ENCODE measurements at places on chromosomes 7 and 10.

DNA sequence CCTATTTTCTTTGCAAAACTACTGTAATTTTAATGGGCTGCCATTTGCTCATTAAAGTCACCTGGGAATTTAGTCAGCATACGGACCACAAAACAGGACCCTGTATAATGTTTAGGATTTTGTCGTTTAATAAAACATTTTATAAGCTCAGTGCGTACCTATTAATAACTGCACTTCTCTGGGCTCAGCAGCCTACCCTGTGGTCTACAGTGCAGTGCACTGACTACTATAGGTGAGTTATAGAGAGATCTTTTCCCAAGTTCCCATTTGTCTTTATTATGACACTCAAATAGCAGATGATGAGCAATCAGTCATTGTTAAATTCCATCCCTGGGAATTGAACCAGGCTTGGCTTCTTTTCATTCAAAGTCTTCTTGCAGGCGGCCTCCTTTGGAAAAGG lies 433.4 kb upstream of the NFE2L3 start:
- no peak overlapping the region for H3K4me3 ChIP-seq
- no peaks in the 10 kb centered on the region for H3K36me3 ChIP-seq
- no peak overlapping the region for H3K27ac ChIP-seq
- no peaks in the 10 kb centered on the region for H3K4me1 ChIP-seq
- peaks cover 2% of the 10 kb centered on the region for H3K27me3 ChIP-seq
- DNase-seq = no peak

GRCh38 chr10:97427571-97428179 lies 1.7 kb downstream of the PGAM1 start:
- H3K4me1 ChIP-seq = peaks cover 21% of the 10 kb centered on the region
- peak overlapping the region; percentile 87 for H3K4me3 ChIP-seq
- no peak for DNase-seq
- H3K27me3 ChIP-seq = no peaks in the 10 kb centered on the region
- peak overlapping the region; percentile 35 for H3K27ac ChIP-seq

- no peaks in the 10 kb centered on the region for H3K27me3 ChIP-seq
- no peaks in the 10 kb centered on the region for H3K4me1 ChIP-seq
- no peaks in the 10 kb centered on the region for H3K36me3 ChIP-seq
- no peak for DNase-seq
Observed at GRCh38 chr7:23268167-23268566, 21.6 kb downstream of the GPNMB start.

DNA sequence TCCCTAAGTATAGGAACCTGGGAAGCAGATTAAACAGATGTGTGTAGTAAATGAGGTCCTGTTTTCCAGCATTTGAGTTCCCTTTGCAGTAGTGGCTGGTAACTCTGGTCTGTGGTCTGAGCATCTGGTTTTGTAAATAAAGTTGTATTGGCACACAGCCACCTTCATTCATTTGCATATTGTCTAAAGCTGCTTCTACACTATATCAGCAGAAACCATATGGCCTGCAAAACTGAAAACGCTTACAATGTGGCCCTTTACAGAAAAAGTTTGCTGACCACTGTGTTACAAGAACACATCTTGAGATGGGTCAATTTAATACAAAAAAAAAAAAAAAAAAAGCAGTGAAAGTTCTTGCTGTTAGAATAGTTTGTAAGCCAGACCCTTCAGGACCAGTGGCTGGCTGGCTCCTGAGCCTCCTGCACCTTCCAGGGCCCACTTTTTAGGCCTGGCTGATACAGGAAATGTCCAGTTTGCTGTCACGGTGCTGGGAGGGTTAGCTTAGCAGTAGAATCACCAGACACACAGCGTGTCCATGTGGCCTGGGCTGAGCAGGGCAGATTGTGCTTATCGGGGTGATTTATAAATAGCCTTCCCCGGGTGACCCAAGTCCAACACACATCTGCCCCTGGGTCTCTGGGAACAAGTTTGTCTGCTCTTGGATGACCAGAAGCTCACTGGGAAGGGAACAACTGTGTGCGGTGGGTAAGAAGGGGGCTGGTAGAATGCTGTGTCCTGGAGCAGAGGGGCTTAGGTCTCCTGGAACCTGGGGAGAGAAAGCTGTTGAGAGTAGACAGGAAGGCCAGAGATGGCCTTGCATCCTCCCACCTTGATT lies 1.4 kb downstream of the C10orf71 start:
- no peaks in the 10 kb centered on the region for H3K36me3 ChIP-seq
- DNase-seq = no peak
- peaks cover 29% of the 10 kb centered on the region for H3K4me1 ChIP-seq
- no peaks in the 10 kb centered on the region for H3K27me3 ChIP-seq

- H3K27me3 ChIP-seq = no peaks in the 10 kb centered on the region
- H3K4me3 ChIP-seq = no peak overlapping the region
Observed at GRCh38 chr10:89792187-89792586, 90.8 kb downstream of the KIF20B start.

- no peaks in the 10 kb centered on the region for H3K27me3 ChIP-seq
- DNase-seq = peak; percentile 16
Observed at GRCh38 chr10:126037946-126038345, 141.6 kb downstream of the FANK1 start.

DNA sequence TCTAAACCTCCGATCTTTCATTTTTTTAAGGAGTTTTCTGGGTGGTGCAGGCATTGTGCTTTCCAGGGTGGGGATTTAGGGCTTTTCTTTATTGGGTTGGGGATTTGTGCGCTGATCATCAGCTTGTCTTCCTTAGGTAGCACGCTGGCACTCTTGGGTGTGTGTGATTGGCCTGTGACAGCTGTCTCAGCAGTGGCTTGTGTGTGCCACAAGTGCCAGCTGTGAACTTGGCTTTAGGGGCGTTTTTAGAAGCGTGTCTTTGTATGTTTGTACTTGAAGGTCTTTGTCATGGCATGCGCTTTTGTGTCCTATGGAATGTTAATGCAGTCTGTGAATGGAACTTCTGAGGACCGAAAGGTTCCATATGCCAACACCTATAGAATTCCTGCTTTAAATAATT lies 788 bp downstream of the AKAP9 start:
- H3K36me3 ChIP-seq = no peaks in the 10 kb centered on the region
- DNase-seq = peak; percentile 57
- no peaks in the 10 kb centered on the region for H3K27me3 ChIP-seq
- peak overlapping the region; percentile 90 for H3K27ac ChIP-seq
- H3K4me3 ChIP-seq = peak overlapping the region; percentile 74
- H3K4me1 ChIP-seq = peaks cover 26% of the 10 kb centered on the region

GRCh38 chr10:78927257-78927995 lies 141.3 kb upstream of the ZMIZ1 start:
- H3K27ac ChIP-seq = no peak overlapping the region
- no peak for DNase-seq
- peaks cover 3% of the 10 kb centered on the region for H3K27me3 ChIP-seq
- no peak overlapping the region for H3K4me3 ChIP-seq
- no peaks in the 10 kb centered on the region for H3K36me3 ChIP-seq
- H3K4me1 ChIP-seq = no peaks in the 10 kb centered on the region
